CD4-positive, alpha-beta T cell treated with Interleukin-6 at 100 ng/mL for 8 hours (primary cell): ENCODE measurements at places on chromosomes 5 and 9.

DNA sequence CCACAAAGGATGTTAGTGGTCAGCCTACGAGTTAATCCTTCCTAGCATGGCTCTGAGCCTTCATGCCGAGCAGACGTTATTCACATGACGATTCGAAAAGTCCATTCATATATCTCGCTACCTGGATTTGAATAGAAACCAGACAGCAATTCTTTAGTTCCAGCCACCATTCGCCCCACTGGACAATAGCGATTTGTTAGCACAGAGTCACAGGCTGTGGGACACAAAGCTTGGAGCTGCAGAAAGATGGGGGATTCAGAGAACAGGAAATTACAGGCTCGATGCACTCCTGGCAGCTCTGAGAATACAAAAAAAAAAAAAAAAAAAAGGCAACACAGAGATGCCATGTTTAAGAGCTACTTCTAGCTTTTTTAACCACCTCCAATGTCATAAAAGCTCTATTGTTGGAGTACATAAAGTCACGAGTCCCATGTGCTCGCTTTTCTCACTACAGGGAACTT, 110.7 kb downstream of the NR6A1 start:
- no peak for DNase-seq

DNA sequence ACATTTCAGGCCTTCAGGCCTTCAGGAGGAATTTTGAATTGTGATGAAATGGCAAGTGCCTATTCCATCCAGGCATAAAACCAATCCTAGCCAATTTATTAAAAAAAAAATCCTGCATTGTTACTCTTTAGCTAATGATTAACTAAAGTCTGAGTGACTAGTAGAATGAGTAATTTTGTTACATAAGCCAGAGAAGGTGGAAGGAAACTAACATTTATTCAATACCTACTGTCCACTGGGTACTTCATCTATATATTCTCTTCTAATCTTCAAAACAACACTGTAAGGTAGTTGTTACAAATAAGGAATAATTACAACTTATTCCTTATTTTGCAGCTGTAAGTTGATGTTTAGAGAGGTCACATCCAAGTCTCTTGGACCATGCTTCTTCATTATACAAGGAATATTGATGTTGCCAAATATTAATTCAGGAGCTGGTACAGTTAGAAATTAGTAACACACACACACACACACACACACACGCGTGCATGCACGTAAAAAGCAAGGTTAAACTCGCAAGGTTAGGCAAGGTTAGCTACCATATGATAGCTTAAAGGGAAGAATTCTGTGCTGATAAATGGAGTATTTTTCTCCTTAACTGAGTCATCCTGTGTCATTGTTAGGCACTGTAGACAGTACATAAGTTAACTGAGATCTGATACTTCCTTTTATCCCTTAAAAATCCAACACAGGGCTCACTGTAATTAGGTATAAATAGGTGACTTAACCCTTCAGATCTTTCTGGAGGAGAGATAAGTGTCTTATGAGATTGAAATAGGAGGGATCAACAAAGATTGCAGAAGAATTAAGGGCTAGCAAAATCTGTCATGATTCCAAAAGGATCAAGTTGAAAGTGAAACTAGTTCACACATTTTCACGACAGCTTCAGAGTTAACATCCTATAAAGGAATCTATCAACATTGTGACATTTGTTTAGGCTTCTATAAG, 596.9 kb downstream of the PDE4D start:
- DNase-seq: no peak

DNA sequence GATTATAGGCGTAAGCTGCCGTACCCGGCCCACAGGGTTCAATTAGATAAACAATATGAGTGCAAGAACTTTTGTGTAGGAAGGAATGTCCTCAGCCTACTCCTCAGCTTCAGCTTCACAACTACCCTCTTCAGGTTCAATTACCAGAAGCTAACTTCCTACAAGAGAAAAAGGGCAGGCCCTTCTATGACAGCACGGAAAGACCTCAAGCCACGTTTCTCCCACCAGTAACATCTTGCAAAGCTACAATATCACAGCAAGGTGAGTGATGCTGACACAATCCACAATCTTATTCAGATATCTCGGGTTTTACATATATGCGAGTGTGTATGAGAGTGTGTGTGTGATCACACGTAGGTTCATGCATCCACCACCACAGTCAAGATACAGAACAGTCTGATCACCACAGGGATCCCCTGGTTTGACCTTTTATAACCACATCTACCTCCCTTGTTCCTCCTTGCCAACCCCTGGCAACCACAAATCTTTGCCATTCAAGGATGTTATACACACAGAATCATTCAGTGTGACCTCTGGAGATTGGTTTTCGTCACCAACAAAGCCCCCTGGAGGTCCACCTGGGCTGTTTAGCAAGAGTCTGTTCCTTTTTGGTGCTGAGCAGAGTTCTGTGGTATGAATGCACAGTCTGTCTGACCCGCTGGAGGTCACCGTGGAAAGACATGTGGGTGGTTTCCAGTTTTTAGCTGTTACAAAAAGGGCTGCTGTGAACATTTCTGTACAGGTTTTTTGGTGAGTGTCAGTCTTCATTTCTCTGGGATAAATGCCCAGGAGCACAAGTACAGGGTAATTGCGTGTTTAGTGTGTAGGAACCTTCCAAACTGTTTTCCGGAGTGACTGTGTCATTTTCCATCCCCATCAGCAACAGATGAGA, 38.2 kb downstream of the IPPK start:
- no peak for DNase-seq

GRCh38 chr9:120710110-120710981, 3.9 kb downstream of the MEGF9 start:
- peak; percentile 58 for DNase-seq

DNA sequence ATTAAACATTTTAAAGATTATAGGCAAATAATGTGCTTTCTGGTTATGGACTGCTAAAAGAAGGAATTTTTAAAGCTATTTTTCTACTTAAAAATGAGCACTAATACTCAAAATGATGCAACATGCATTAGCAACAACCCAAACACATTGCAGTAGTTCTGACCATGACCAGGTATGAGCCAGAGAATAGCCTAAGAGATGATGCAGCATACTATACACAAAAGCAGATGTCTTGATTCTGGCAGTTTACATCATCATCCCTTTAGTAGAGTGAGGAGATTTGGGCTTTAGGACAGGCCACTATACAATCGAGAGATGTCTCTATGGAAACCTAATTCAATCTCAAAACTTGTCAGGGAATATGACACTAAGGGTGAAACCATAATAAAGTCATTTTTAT, 307.1 kb downstream of the PRR16 start:
- DNase-seq: no peak

- DNase-seq: no peak
Measured at GRCh38 chr9:16521868-16522411, 348.5 kb downstream of the BNC2 start.

GRCh38 chr5:139637438-139638089, 10.6 kb upstream of the CXXC5 start:
- DNase-seq: peak; percentile 21

- DNase-seq: no peak
Measured at GRCh38 chr5:14851050-14851419, 20.5 kb downstream of the ANKH start.

DNA sequence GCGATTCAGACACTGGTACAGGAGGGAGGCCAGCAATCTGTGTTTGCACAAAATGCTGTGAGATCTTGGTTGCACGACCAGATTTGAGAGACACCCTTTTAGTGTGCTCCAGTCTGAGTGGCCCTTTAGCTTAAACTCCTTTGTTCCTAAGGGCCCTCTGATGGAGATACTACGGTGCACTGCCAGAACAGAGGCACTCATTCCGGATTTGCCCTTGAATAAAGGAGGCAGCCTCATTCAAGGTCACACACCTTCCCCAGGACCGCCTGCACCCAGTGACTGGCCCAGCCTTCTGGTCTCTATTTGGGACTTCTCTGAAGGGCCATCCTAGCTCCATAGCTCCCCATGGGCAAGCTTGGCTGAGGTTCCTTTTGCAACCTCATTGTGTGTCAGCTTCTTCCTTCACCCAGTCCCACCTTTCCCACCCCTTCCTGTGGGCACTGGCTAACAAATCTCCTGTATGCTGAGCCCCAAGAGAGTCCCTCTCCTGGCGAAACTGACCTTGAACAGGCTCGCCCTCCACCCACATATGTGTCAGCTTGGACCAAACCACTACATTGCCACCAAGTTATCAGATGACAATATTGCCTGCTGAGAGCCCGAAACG, 191.7 kb downstream of the GABBR2 start:
- DNase-seq: no peak

DNA sequence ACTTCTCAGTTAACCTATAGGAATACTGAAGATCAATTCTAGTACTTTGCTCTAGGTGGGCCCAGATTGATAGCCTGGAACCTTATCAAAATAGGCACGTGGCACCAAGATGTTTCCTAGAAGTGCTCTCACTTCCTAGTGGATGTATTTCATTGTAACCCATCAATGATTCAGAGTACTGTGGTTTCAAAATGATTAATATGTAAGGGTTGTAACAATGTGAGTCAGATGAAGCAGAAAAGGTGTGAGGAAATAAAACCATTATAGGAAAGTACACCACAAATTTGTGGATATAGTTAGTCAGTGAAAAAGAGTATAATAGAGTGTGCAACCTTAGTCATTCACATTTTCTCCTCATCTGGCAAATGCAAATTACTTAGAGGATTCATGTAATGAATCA, 177.3 kb upstream of the FST start:
- no peak for DNase-seq

GRCh38 chr5:127228540-127229184, 61.9 kb upstream of the MEGF10 start:
- DNase-seq: no peak

GRCh38 chr9:128250839-128251731, 24.7 kb downstream of the GOLGA2 start:
- DNase-seq: no peak

- no peak for DNase-seq
Measured at GRCh38 chr9:20427359-20427758, 194.9 kb downstream of the MLLT3 start.

DNA sequence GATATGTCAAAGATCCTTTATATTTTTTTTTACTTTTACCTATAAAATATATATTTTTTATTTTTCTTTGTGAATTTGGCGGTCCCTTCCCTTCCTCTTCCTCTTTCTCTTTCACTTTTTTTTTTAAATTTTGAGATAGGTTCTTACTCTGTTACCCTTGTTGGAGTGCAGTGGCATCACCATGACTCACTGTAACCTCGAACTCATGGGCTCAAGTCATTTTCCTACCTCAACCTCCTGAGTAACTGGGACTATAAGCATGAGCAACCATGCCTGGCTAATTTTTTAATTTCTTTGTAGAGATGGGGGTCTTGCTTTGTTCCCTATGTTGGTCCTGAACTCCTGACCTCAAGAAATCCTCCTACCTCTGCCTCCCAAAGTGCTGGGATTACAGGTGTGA, 258.0 kb upstream of the CLINT1 start:
- DNase-seq: no peak

DNA sequence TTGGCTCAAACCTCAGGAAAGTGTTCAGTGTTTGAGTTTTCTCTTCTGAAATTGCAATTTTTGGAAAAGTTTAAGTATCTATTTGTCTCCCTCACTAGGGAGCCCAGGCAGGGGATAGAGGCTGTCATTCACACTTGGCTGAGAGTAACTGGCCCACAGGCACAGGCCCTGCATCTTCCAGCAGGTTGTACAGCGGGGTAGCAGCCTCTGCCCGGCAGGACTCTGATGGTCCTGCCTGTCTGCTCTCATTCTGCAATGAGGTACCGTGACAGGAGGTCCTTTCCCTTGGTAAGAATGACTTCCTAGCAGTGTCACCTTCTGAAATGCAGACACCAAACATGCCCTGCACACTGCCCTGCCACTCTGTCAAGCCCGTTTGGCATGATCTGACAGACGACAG, 282.8 kb upstream of the DAP start:
- DNase-seq: no peak

- DNase-seq: no peak
Measured at GRCh38 chr5:74471875-74472274, 168.7 kb downstream of the ENC1 start.

DNA sequence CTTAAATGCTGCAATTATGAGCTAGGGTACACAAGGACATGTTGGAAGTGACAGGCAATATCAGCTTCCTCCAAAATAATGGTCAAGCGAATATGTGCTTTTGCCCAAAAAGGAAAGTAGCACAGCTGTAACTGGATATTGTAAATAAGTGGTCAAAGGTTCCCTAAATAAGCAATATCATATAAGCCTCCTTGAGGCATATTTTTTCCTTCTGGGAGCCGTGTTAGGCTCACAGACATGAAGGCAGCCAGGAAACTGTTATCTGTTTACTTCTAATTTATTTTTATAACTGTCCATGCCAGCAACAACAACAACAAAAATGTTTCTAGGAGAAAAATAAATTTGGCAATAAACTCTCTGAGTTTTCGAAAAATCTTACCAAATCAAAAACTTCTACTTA, 648.3 kb downstream of the PDE4D start:
- no peak for DNase-seq
